ENCODE measurements at places on chromosomes 11 and 22.
A peak's percentile ranks its signal among the peaks of the same experiment; 100 is the strongest.

GRCh38 chr11:8026982-8027381, 39.8 kb downstream of the EIF3F start:
- DNase-seq, result no peak

DNA sequence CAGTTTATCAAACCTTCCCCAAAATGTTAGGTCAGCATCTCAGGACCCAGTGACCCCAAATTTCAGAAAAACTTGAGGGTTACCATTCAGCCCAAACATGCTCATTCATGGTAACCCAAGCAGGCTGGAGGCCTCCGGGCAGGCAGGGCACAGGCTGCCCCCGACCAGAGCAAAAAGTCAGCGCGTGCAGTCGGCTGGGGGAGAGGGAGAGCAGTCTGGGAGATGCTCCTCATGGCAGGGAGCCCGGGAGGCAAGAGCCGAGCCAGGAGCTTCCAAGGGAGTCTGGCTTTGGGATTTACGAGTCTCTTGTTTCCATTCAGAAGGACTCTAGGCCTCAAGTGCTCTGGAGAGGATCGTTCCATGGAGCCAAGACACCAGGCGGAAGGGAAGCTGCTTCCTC, 45.7 kb downstream of the RPUSD4 start:
- no peak for DNase-seq

DNA sequence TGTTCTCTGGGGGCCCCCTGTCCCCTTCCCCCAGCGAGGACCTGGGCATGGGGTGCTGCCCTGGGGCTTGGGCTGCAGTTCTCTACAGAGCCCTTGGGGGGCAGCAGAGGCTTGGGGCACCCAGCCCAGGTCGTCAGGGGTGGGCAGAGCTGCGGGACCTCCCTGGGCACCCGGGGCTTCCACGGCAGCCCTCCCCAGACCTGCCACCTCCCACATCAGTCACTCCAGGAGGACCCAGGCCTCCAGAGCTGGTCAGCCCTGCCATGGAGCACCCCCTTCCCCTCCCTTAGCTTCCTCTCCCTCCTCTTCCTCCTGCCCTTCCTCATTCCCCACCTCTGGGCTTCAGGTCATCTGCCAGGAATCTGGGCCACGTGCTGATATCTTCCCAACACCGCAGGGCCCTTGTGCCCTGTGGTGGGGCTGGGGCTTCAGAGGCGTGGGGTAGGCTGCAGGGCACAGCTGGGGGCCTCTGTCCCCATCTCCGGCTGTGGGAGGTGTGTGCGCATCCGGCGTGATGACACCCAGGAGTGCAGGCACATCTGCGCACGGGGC, 5.8 kb downstream of the TSPAN4 start:
- peak; percentile 75 for DNase-seq

DNA sequence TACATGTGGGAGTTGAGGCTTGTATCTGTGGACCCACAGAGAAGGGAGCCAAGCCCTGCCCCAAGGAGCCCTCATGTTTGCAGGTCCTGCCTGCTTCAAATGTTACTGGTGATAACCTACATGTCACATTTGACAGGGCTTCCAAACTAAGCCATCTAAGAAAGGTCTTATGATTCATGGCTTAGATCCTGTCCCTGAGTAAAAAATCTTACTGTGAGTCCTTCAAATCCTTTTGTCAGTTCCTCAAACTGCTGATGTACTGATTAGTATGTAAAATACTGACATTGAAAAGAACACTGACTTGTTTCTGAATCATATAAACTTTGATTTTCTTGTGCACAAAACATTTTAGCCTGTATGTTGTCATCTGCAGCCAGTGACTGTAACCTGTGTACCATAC, 1.0 kb upstream of the PANX1 start:
- no peak for DNase-seq

- DNase-seq, result peak; percentile 70
These were observed 663 bp downstream of the MYH9 start for GRCh38 chr22:36386900-36387708.

- no peak for DNase-seq
These were observed 44.2 kb downstream of the NAV2 start for GRCh38 chr11:19756675-19757475.

- no peak for DNase-seq
These were observed 7.3 kb downstream of the TANGO2 start for GRCh38 chr22:20027966-20028854.

GRCh38 chr11:126999366-126999765, 1.2 kb downstream of the KIRREL3 start:
- DNase-seq, result no peak

- no peak for DNase-seq
These were observed 472.2 kb downstream of the SOX6 start for GRCh38 chr11:15884141-15884540.

- DNase-seq, result no peak
These were observed 9.9 kb downstream of the PRR5 start for GRCh38 chr22:44711690-44712555.

- DNase-seq, result no peak
These were observed 5.8 kb downstream of the SGSM3 start for GRCh38 chr22:40376149-40376548.

DNA sequence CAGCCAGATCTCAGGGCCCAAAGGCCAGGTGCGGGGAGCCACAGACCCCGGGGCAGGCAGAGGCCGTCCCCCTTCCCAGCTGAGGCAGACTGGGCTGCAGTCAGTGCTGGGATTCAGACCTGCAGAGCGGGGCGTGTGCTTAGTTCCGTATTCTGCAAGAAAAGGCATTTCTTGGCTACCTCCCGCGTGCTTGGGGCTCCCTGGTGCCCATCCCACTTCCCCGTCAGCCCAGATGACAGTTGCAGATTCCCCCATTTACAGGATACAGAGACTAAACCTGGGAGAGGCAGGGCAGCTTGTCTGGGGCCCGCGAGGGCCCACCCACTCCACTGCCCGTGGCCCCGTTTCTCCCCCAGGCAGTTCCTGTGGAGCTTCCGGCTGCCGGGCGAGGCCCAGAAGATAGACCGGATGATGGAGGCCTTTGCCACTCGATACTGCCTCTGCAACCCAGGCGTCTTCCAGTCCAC, 18.3 kb downstream of the CYTH4 start:
- DNase-seq, result peak; percentile 51

DNA sequence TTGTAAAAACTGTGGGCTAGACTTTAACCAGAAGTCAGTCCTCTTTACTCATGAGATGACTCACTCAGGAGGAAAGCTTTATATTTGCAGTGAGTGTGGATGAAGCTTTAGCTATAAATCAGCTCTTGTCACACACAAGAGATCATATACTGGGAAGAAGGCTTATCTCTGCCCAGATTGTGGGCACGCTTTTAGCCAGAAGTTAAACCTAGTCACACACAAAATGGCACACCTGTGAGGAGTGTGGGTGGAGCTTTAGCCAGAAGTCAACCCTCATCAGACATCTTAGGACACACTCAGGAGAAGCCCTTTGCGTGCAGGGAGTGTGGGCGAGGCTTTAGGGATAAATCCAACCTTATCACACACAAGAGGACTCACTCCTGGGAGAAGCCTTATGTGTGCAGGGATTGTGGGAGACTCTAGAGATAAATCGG, 706.9 kb upstream of the LUZP2 start:
- no peak for DNase-seq

GRCh38 chr11:31237819-31238760, 131.4 kb downstream of the DCDC1 start:
- no peak for DNase-seq

GRCh38 chr22:46079861-46080821, 70.2 kb upstream of the PPARA start:
- no peak for DNase-seq

GRCh38 chr22:42431401-42432019, 693 bp downstream of the NFAM1 start:
- DNase-seq, result no peak

GRCh38 chr11:115506954-115507675, 2.9 kb upstream of the CADM1 start:
- no peak for DNase-seq

DNA sequence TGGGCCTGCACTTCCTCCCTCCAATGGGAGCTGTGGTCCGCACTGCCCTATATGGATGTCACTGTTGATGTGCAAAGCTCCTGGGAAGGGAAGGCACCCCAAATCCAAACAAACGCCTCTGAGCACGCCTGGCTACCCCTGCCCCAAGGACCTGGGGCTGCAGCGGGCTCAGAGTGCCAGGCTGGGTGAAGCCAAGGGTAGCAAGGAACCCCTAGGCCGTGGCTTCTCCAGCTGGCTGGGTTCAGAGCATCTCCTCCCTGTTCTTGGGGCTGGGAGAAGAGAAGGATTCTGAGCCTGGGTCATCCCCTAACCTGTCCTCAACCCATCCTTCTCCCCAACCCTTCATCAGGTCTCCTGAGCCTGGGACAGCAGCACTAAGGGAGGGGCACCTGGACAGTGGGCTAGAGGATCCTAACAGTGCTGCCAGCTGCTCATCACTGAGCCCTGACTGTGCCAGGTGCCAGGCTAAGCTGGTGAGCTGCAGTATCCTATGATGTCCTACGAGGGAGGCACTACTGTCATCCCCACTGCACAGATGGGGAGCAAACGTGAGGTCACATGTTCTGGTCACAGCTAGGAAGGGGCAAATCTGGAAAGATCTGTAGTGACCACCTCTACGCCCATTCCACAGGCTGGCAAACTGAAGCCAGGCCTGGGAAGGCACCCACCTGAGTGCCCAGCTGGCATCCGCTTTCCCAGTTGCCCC, 3.0 kb downstream of the SSTR3 start:
- no peak for DNase-seq

DNA sequence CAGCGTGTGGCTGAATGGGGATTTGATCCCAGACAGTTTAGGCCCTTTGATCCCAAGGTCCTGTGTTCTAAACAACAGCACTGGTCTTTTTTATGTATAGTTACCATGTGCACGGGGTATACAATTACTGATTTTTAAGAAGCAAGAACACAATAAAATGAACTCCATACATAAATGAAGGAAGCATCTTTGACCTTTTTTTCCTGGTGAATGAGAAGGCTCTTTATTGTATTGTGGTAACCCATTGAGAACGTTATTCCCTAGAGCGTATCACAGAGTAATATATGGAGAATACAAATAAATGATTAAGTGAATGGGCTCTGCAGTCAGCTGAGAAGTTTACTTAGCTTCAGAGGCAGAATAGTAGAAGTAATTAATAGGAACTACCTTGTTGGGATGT, 563.6 kb downstream of the NTM start:
- DNase-seq, result no peak

GRCh38 chr11:33935005-33935404, 43.1 kb upstream of the LMO2 start:
- DNase-seq, result no peak
